ENCODE measurements at places on chromosomes 5 and 9.

DNA sequence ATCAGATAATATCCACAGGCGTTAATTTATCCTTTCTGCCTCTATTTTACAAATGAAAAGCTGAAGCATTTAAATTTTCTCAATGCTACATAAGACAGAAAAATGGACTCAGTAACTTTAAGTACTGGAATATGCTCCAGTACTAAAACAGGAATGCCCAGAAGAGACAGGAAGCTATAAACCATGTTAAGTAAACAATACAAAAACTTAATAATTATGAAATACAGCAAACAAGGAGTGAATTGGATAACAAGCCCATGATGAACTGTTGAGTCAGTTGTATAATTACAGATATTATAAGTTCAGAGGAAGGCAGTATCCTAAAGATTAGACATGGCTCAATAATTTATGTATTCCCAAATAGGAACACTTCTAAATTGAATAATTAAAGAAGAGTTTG is 148.5 kb downstream of the CHSY3 start:
- no peak for DNase-seq

DNA sequence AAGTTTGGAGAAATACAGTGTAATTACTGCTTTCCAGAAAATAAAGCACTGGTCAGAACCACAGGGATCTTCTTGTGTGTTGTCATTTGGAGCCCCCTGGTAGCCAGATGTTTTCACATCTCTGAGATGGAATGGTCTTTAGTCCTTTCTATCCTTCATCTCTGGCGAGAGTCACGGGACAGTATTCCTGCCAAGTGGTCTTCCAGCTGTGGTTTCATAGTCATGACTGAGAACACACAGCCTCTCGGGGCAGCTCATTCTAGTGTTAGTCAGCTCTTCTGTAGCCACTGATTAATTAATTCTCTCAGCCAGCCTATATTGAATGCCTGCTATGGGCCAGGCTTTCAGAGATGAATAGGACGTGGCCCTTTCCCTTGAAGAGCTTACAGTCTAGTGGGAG is 34.1 kb downstream of the HMGXB3 start:
- no peak for DNase-seq

DNA sequence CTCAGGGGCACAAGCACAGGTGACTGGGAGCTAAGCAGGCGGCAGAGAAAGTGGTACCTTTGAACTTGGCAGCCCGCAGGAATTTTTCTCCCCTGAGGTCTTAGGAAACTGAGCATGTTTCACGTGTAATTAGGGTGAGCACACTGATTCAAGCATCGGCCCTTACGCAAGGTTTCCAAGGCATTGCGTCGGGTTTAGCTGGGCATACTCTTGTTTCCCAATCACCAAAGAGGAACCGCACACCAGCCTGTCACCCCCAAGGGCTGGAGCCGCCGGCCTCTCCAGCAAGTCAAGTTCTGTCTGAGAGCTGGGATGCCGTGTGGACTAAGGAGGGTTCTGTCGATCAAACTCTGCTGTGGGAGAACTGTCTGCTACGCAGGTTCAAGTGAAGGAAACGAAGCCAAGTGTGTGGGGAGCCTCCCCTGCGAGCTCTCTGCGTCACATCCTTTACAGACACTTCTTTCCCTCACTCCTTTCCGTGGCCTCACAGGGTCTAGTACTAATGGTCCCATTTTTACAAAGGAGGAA is 53.0 kb downstream of the ERGIC1 start:
- DNase-seq, result no peak

DNA sequence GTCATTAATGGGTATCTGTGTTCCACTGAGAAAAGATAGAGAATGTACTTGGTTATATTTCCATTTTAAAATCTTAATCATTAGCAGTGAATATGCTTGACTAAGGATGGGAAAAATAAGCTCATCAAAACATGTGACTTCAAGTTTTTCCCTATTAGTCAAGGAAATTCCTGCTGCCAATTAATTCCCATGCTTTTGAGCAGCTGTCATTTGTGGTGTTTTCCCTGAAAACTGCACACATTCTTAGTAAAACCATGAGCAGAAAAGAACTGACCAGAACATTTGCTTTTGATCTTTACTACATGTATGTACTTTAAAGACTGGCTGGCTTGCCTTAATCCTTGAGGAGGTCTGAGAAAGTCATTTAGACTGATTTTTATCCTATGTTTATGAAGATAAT is 75.2 kb downstream of the AOPEP start:
- DNase-seq, result no peak

DNA sequence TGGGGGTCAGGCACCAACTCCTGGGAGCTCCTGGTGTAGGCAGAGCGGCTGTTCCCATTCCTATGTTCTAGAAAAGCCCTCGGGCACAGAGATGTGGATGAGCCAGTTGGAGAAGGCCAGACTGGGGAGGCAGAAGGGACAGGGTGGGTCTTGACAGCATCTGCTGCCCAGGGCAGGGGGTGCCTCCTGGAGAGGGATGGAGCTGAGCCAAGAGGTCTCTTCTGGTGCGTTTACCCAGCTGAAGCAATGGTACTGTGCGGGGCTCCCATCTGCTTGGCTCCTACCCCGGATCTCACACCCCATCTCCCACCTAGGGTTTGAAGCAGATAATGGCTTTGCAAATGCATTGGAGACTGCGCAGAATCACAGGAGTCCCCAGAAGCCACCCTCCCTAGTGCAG is 41.3 kb downstream of the SHB start:
- no peak for DNase-seq

GRCh38 chr9:81686614-81687520 is 2.5 kb downstream of the TLE1 start:
- DNase-seq, result peak; percentile 90

DNA sequence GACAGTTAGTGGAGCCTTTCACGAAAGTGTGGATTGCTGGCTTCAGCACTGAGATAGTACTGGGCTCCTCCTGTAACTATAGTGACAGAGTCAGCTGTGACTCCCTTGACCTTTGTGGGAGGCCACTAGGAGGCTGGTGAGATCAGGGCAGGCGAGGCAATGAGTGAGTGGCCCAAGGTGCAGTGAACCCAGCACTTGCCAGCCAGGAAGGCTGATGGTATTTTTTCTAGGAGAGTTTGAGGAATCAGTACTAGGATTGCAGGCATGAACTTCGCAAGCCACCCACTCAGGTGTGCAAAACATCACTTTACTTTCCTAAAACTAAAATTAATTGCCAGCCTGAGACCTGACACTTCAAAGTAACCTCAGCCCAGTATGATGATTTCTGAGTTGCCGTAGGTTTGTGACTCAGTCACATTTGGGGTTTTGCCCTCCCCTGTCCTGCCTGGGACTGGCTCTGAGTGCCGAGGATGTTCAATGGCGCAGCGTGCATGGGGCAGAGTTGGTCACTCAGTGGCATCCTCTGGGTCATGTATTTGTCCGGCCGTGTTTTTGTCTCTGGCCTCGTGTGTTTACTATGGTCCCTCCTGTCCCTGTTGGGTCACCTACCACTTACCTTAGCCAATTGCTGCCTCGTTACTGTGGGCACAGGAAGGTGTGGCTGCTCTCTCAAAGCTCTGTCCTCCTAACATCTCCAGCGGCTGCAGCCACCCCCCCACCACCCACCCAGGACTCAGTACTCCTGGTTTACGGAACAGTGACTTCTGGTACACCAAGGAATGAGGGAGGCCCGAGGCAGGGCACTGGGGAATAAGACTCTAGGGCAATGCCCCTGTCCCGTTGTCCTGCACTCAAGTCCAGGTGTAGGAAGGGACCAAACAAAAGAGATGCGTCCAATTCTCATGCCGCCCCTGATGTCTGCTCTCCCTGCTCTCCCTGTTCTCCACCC is 67.2 kb downstream of the IL31RA start:
- DNase-seq, result no peak

DNA sequence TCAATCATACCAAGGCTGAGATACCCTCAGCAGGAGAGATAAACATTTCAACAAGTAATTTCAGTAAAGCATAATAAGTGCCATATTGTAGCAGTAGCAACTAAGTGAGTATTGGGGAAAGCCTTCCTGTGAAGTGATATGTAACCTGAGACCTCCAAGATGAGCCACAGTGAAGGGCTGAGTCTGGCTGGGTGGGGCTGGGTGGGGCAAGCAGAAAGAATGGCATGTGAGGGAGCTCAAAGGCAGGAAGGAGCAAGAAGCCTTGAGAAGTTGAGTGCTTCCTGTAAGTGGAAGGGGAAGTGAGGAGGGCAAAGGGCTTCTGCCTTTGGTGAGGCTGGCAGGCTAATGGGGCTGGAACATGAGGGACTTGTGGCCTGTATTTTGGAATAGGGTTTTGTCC is 19.7 kb upstream of the ASTN2 start:
- no peak for DNase-seq

DNA sequence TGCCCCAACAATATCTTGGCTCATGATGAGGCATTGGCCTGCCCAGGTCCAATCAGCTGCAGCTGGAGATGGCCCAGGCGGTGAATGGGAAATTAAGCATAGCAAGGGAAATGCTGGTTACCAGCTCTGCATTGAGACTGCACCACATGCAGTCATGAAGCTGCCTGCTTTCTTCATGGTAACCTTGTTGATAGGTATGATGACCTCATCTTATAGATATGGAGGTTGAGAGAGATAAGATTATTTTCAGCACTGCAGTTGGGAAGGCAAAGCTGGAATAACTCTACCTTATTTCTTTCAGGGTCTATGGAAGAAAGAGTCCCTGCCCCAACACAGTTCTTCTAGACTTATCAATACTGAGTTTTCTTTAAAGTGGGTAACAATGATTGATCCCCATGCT is 180.1 kb downstream of the ICE1 start:
- DNase-seq, result no peak

GRCh38 chr5:18072600-18072999 is 438.3 kb downstream of the TAF11L14 start:
- no peak for DNase-seq

- no peak for DNase-seq
Observed at GRCh38 chr9:20125727-20126126, 336.9 kb upstream of the SLC24A2 start.

GRCh38 chr5:171413153-171413910 is 6.1 kb upstream of the FGF18 start:
- no peak for DNase-seq

DNA sequence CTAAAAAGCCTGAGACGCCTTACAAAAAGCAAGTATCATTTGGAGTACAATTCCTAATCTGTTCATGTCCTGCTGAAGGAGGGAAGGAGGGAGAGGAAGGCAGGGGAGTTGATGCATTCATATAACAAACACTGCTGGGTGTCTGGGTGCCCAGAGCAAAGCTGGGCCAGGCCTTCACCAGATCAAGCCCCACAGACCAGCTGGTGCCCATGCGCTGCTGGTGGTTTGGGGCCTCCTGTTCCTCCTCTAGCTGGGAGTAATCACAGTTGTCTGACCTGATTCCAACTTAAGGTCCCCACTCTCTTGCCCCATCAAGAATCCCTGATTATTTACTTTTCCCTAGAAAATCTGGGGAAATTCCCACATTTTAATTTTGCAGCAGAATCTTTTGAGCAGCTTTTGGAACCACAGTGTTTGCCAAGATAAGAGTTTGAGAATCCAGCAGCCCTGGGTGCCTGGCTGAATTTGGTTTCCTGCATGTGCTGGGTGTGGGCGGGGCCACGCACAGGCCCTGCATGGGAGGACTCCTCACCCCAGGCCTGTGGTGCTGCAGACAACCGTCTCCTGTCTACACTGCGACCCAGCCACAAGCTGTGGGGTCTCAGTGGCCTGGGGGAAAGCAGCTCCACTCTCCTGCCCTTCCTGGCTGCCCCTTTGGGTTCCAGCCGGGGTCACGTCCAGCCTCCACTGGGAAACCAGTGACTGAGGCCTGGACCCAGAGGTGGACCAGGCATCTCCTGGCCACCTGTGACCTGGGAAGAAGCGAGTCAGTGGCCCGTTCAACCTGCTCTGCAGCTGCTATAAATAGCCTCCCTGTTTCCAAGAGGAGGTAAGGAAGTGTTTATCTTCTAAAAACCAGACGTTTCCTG is 47.5 kb downstream of the NEURL1B start:
- DNase-seq, result no peak

DNA sequence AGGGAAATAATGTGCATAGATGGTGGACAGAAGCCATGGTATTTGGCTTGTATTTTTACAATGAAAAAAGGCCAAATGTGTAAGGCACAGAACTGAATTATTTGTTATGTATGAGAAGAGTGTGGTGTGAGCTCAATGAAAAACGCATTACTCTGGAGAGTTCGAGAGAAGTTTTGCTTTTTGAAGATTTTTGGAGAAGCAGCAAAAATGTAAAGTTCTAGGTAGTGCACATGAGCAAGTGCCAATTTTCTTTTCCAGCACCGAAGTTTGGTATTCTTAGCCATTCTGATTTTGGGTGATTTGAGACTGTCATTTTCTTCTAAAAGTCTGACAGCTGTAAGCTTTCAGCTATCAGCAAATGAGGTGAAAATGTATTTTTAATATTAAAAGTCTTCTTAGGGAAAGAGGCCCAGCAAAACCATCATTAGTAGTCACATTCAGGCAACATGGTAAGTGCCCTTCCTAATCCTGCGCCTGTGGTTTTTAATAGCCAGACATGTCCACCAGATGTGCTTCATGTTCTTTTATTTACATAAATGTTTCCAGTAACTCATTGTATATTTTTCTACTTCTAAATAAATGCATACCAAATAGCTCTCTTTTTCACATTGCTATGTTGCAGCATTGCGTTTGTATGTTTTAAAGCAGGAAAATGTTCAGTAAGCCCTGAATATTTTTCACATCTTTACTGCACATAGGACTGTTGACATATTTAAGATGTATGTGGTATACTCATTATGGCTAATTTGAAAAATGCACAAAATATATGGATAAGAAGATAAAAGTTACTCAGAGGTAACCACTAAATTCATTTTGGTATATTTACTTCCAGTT is 50.4 kb downstream of the RASGRF2 start:
- no peak for DNase-seq

GRCh38 chr5:124421584-124421983 is 324.9 kb downstream of the ZNF608 start:
- DNase-seq, result no peak

- no peak for DNase-seq
Observed at GRCh38 chr9:15711931-15712330, 159.1 kb downstream of the CCDC171 start.

- DNase-seq, result no peak
Observed at GRCh38 chr5:38581597-38581996, 25.2 kb upstream of the LIFR start.

DNA sequence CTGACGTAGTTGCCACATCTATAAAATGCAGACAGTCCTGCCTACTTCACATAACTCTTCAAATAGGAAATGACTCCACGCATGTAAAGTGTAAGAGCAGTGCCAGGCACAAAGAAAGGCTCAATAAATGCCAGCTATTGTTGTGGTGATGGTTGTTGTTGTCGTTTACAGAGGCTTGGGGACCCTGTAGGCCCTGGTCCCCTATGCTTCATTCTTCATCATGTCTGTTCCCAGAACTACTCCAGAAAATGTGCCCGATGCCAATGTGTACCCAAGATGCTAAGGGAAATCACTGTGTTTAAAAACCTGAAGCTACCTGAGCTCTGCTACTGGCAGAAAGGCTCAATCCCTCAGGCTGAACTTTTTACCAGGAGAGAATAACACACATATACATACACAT is 9.1 kb downstream of the SLIT3 start:
- DNase-seq, result no peak

DNA sequence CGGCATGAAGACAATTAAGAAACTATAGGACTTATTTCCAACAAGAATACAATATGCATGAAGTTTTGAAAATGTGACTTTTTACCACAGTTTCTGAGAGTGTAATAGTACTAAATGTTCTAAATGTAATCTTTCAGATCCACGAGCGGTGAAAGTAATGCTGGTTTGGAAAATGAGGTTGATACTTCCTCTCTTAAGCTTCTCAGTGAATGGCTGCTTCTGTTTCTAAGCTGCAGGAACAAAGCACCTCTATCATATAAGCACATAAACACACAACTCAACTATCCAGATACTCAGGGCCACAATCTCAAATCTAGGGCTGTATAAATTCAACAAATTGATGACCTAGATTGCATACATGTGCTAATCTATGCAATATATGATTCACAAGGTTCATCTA is 78.3 kb downstream of the LIFR start:
- no peak for DNase-seq

All from H54 (cell line).